ENCODE measurements at places on chromosomes 12 and 14. TPM values are rescaled to one million over a fixed set of nuclear protein-coding genes. Genes with fewer than 3 reads are reported as not detected.

Gene CRIP1
- total RNA-seq: 5.5 TPM

Gene SLC17A8
- total RNA-seq: not detected

Gene MARK3
- 88.7 TPM for total RNA-seq

Gene RND1
- total RNA-seq: not detected

Gene FAR2
- total RNA-seq: 1.1 TPM

Gene FSCB
- total RNA-seq: under 0.01 TPM

Gene KRT86
- total RNA-seq: not detected

Gene DIO3
- 2.6 TPM for total RNA-seq

Gene LTB4R2
- total RNA-seq: 6.3 TPM

Gene AKAP3
- total RNA-seq: 6.3 TPM

Measured in placental epithelial cell (primary cell).